Naive thymus-derived CD4-positive, alpha-beta T cell (primary cell): ENCODE measurements at places on chromosomes 7 and 10. TPM values are rescaled to one million over a fixed set of nuclear protein-coding genes. Genes with fewer than 3 reads are reported as not detected.
A peak's percentile ranks its signal among the peaks of the same experiment; 100 is the strongest.

- H3K36me3 ChIP-seq, result no peaks in the 10 kb centered on the region
- H3K4me1 ChIP-seq, result no peaks in the 10 kb centered on the region
- H3K27ac ChIP-seq, result no peak overlapping the region
- H3K27me3 ChIP-seq, result no peaks in the 10 kb centered on the region
These were observed 78.6 kb upstream of the MAGI2 start for GRCh38 chr7:79531905-79532664.

OR13A1 gene
- 0.24 TPM for total RNA-seq

SLC18A2 gene
- total RNA-seq, result 1.1 TPM

PSAP gene
- total RNA-seq, result 266 TPM

ANLN gene
- 0.82 TPM for total RNA-seq

SH2D4B gene
- total RNA-seq, result 0.27 TPM

- no peaks in the 10 kb centered on the region for H3K27me3 ChIP-seq
- H3K4me1 ChIP-seq, result no peaks in the 10 kb centered on the region
- no peaks in the 10 kb centered on the region for H3K36me3 ChIP-seq
- no peak overlapping the region for H3K27ac ChIP-seq
- H3K4me3 ChIP-seq, result no peak overlapping the region
These were observed 648.5 kb upstream of the LRRN3 start for GRCh38 chr7:110442381-110442837.

GRCh38 chr10:51273574-51273973 is 199.3 kb downstream of the PRKG1 start:
- no peak overlapping the region for H3K4me3 ChIP-seq
- H3K27me3 ChIP-seq, result no peaks in the 10 kb centered on the region
- no peaks in the 10 kb centered on the region for H3K36me3 ChIP-seq
- H3K4me1 ChIP-seq, result no peaks in the 10 kb centered on the region

DNA sequence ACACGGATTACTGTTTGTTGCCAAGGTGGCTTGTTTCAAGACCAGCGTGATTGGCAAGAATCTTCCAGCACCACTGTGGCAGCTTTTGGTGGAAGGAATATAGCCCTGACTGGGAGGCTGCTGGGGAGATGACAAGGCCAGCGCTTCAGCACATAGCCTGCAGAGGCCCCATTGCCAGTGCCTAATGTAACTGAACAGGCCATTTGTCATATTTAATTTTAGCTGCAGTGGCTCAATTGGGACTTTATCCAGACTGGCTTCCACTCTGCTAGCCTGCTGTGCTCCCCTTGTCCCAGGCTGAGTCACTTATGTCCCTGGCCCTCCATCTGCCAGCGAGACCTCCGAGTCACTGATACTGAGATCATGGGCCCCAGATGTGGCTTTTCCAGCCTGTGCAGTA is 483.1 kb downstream of the GALNT17 start:
- H3K27ac ChIP-seq, result no peak overlapping the region
- H3K27me3 ChIP-seq, result no peaks in the 10 kb centered on the region
- H3K4me1 ChIP-seq, result no peaks in the 10 kb centered on the region
- no peak overlapping the region for H3K4me3 ChIP-seq

- H3K4me3 ChIP-seq, result no peak overlapping the region
- H3K4me1 ChIP-seq, result no peaks in the 10 kb centered on the region
- H3K27me3 ChIP-seq, result no peaks in the 10 kb centered on the region
- H3K27ac ChIP-seq, result no peak overlapping the region
- no peaks in the 10 kb centered on the region for H3K36me3 ChIP-seq
These were observed 45.6 kb downstream of the TPST1 start for GRCh38 chr7:66250711-66251110.

TBX20 gene
- total RNA-seq, result not detected

NOS3 gene
- total RNA-seq, result 3.7 TPM

PPP1R9A gene
- not detected for total RNA-seq

DNA sequence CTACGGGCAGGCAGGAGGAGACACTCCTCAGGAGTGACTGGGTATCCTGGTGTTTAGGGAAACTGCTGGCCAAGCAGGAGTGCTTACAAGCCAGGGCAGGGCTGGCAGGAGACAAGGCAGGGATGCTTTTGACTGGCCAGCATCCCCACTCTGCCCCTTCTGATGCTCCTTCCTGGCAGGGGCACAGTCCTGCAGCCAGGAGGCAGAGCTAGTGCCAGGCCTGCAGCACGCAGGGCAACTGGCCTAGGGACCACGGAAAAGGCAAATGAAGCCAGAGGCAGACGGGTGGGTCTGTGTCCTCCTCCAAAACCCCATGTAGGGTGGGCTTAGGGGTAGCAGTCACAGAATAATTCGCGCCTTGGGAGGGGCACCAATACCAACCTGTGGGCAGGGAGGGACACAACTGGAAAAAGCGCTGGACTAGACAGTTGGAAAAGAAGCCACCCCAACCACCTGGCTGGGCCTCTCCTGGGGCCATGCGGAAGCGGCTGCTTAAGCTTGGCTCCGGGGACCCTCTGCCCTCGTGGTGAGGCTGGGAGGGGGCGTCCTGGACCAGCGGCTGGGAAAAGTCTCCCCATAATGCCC is 4.8 kb downstream of the IMPDH1 start:
- H3K36me3 ChIP-seq, result no peaks in the 10 kb centered on the region
- H3K27me3 ChIP-seq, result no peaks in the 10 kb centered on the region
- peak overlapping the region; percentile 66 for H3K27ac ChIP-seq
- peak overlapping the region; percentile 59 for H3K4me3 ChIP-seq
- no peak for DNase-seq
- peaks cover 16% of the 10 kb centered on the region for H3K4me1 ChIP-seq

DNA sequence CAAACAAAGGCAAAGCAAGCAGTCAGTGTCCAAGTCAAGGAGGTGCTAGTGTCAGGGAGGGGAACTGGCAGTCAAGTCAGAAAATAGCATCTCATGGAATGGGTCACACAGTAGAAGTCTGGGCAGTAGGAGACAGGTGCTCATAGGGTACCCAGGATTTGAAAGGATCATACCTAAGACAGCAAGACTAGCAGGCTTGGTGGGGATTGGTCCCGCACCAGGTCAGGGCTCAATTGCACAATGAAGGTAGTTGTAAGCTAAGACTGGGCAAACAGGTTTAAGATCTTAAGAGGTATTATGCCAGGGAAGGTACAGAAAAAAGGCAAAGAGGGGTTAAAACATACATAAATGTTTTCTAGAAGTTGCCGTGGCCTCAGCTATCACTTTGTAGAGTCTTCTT is 181.4 kb upstream of the ETV1 start:
- H3K27me3 ChIP-seq, result no peaks in the 10 kb centered on the region
- no peak overlapping the region for H3K4me3 ChIP-seq
- no peaks in the 10 kb centered on the region for H3K36me3 ChIP-seq
- no peak for DNase-seq
- H3K4me1 ChIP-seq, result no peaks in the 10 kb centered on the region
- H3K27ac ChIP-seq, result no peak overlapping the region
